Glutamatergic neuron (in vitro differentiated cells): ENCODE measurements at places on chromosomes 12 and 14. TPM values are rescaled to one million over a fixed set of nuclear protein-coding genes. Genes with fewer than 3 reads are reported as not detected.

GRCh38 chr14:58469309-58469708 is 41.8 kb downstream of the KIAA0586 start:
- H3K27me3 ChIP-seq: peaks cover 3% of the 10 kb centered on the region
- no peaks in the 10 kb centered on the region for H3K4me1 ChIP-seq
- DNase-seq: no peak
- H3K4me3 ChIP-seq: no peak overlapping the region
- no peaks in the 10 kb centered on the region for H3K36me3 ChIP-seq

DNA sequence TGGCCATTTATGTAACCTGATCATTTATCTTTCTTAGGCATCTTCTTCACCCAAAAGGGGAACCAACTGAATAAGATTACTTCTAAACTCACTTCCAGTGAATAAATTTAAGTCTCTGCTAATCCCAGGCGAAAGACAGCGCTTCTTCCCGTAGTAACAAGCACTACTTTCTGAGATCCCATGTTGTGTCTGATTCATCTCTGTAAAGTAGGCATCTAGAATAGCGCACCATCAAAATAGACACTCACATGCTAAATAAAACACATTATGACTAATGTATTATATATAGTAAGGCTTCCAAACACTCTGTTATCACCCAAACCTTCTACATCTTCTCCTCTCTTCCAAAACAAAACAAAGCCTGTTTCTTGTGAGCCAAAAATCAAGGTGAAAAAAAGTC is 15.1 kb downstream of the GTF2A1 start:
- no peak overlapping the region for H3K27ac ChIP-seq
- H3K27me3 ChIP-seq: no peaks in the 10 kb centered on the region
- H3K4me3 ChIP-seq: no peak overlapping the region

DNA sequence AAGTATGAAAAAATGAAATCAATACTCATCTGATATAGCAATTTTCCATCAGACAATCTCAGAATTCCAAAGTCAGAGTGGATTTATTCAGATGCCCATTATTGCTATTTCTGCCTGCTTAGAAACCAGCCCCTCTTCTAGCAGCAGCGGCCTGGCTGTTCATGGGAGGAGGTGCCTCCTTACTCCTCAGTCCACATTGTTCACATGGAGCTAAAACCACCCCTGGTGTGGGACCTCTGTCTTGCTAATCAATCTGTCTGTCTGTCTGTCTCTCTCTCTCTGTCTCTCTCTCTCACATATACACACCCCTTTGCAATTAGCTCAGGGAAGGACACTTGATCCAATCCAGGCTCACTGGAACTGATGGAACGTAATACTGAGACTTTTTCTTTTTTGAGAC is 176.1 kb downstream of the APAF1 start:
- no peaks in the 10 kb centered on the region for H3K36me3 ChIP-seq
- no peak overlapping the region for H3K27ac ChIP-seq
- H3K27me3 ChIP-seq: no peaks in the 10 kb centered on the region
- H3K4me3 ChIP-seq: no peak overlapping the region
- H3K4me1 ChIP-seq: peaks cover 1% of the 10 kb centered on the region
- no peak for DNase-seq

MOK gene
- 6.5 TPM for total RNA-seq

GRCh38 chr14:24857277-24857676 is 192.7 kb downstream of the STXBP6 start:
- no peak overlapping the region for H3K27ac ChIP-seq
- H3K36me3 ChIP-seq: no peaks in the 10 kb centered on the region
- H3K27me3 ChIP-seq: no peaks in the 10 kb centered on the region
- H3K4me3 ChIP-seq: no peak overlapping the region
- DNase-seq: no peak

- no peak for DNase-seq
- no peak overlapping the region for H3K4me3 ChIP-seq
- no peaks in the 10 kb centered on the region for H3K36me3 ChIP-seq
- no peaks in the 10 kb centered on the region for H3K27me3 ChIP-seq
Observed at GRCh38 chr14:64572386-64573104, 22.8 kb downstream of the PPP1R36 start.

DNA sequence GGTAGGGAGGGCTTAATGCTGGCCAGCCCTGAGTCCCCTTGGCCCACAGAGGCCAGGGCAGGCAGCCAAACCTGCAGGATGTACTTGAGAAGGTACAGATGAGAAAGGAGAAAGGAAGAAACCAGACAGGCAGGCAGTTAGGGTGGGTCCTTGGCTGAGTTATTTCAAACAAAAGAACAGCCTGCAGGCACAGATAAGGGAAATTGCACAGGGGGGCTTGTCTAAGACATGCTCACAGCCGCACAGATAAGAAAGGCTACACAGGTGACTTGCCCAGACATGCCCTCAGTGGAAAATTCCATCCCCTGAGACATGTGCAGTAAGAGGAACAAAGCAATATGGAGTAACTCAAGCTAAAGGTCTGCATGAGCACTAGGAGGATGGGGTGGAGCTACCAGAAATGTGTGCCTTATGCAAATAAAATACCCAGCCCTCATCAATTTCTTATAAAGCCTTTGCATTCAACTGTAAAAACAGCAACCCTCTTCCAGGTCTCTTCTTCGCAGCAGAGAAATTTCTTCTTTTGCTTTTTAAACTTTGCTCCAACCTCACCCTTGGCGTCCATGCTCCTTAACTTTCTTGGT is 158.2 kb upstream of the RGS6 start:
- no peak for DNase-seq
- no peak overlapping the region for H3K27ac ChIP-seq
- H3K27me3 ChIP-seq: no peaks in the 10 kb centered on the region
- no peaks in the 10 kb centered on the region for H3K4me1 ChIP-seq
- no peak overlapping the region for H3K4me3 ChIP-seq

DNA sequence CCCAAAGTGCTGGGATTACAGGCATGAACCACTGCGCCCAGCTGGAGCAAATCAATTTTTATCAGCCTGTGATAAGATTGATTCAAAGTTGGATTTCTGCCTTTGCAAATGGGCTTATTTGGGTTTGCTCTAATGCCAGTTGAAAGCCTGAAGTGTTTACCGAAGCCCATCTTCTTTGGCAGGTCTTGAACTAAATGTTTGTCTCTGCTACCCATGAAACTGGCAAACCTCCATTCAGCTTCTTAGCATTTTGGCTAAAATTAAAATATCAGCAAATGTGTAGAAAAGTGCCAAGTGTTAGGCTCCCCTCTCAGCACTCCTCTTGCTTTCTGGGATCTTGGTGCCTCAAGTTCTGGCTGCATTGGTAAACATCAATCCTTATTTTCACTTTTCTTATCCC is 61.5 kb downstream of the MGAT4C start:
- H3K27me3 ChIP-seq: no peaks in the 10 kb centered on the region
- DNase-seq: no peak
- no peak overlapping the region for H3K27ac ChIP-seq
- no peak overlapping the region for H3K4me3 ChIP-seq

GRCh38 chr12:6373022-6373787 is 2.2 kb downstream of the SCNN1A start:
- peaks cover 9% of the 10 kb centered on the region for H3K4me1 ChIP-seq
- no peaks in the 10 kb centered on the region for H3K36me3 ChIP-seq
- H3K27me3 ChIP-seq: peaks cover 20% of the 10 kb centered on the region
- H3K4me3 ChIP-seq: no peak overlapping the region

FAM186B gene
- total RNA-seq: not detected

GRCh38 chr12:93379326-93379980 is 1.7 kb downstream of the NUDT4 start:
- peaks cover 29% of the 10 kb centered on the region for H3K4me1 ChIP-seq
- peak overlapping the region; percentile 99 for H3K27ac ChIP-seq
- H3K27me3 ChIP-seq: peaks cover 5% of the 10 kb centered on the region
- no peak for DNase-seq
- no peaks in the 10 kb centered on the region for H3K36me3 ChIP-seq
- peak overlapping the region; percentile 98 for H3K4me3 ChIP-seq

DNA sequence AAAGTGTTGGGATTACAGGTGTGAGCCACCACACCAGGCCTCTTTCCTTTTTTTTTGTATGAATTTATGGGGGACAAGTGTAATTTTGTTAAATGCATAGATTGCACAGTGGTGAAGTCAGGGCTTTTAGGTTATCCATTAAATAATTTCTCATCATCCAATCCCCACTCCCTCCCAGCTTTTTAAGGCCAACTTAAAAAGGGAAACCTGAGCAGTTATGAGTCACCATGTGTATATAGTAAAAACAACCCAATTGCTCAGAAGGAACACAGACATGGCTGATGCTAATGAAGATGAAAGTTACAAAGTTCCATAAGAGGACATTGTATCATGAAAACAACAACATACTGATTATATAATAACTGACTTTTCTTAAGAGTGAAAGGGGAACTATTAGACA is 25.6 kb upstream of the ARID2 start:
- H3K4me3 ChIP-seq: no peak overlapping the region
- no peaks in the 10 kb centered on the region for H3K36me3 ChIP-seq
- H3K27me3 ChIP-seq: no peaks in the 10 kb centered on the region
- no peak for DNase-seq
- H3K4me1 ChIP-seq: peaks cover 4% of the 10 kb centered on the region

WDR20 gene
- total RNA-seq: 38.1 TPM

DNA sequence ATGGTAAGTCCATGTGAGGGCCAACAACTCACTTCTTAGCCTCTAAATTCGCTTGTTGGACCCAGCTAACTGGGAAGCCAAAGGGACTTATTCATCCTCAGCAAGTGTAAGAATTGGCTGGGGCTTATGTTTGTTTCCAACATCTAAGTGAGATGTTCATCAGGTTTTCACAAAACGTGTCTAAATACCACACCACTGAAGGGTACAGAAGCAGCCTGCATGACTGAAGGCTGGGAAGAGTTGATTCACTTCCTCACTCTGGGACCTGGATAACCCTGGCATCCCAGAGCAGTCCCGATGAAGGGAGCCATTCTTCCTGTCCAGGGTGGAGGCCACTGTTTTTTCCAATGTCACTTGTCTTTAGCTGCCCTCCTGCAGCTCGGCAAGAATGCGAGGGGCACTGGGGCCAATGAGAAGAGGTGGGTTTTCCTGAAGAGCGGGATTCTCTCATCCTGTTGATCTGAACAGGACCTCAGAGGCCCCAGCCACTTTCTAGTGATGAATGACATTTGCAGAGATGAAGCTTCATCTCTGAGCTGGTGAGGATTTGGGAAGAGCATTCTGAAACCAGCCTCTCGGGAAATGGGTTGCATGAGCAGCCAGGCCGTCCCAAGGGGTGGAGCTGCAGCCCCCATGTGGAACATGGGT is 12.2 kb upstream of the COL2A1 start:
- H3K36me3 ChIP-seq: no peaks in the 10 kb centered on the region
- no peak overlapping the region for H3K4me3 ChIP-seq
- no peaks in the 10 kb centered on the region for H3K4me1 ChIP-seq
- no peak for DNase-seq

DNA sequence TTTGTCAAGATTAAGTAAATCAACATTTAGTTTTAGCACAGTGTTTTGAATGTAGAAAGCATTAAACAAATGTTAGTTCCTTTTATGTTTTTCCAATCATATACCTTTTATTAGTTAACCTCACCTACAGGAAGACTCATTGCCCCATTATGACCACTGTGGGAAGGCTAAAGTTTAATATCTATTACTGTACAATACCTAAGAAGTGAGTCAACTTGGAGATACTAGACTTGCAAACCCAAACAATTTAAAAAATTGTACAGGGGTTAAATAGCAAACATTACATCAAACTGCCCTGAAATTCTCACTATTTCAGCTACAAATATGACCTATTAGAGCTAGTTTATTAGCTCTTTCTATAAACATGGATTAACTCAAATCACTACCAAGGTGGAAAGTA is 8.6 kb upstream of the G2E3 start:
- no peaks in the 10 kb centered on the region for H3K4me1 ChIP-seq
- no peaks in the 10 kb centered on the region for H3K27me3 ChIP-seq
- peaks cover 7% of the 10 kb centered on the region for H3K36me3 ChIP-seq
- no peak for DNase-seq
- no peak overlapping the region for H3K4me3 ChIP-seq
- H3K27ac ChIP-seq: no peak overlapping the region

RTN1 gene
- 518 TPM for total RNA-seq

CFAP73 gene
- not detected for total RNA-seq

GRCh38 chr12:108690542-108691174 is 40.7 kb downstream of the CORO1C start:
- peak overlapping the region; percentile 98 for H3K27ac ChIP-seq
- H3K4me1 ChIP-seq: peaks cover 54% of the 10 kb centered on the region
- no peak for DNase-seq
- no peaks in the 10 kb centered on the region for H3K36me3 ChIP-seq
- H3K4me3 ChIP-seq: peak overlapping the region; percentile 85

DNA sequence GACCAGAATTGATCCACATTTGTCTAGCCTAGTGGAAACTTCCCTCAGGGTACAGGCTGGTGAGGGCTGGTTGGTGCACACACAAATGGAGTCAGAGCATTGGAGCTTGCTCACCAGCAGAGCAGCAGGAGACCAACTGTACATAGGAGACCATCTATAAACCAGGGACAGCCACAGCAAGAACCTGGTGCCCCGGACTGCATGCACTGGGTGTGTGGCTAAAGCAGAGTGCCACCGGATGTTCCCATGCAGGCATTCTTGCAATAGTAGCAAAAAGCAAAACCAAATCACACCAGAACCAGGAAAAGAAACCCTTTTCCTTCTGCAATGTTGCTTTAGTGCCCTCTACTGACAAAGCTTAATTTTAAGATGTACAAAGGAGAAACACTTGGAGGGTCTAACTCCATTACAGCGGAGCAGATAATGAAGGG is 136.4 kb downstream of the MDGA2 start:
- H3K4me3 ChIP-seq: no peak overlapping the region
- peak; percentile 16 for DNase-seq
- no peak overlapping the region for H3K27ac ChIP-seq
- H3K4me1 ChIP-seq: peaks cover 4% of the 10 kb centered on the region
